Epithelial cell of esophagus (primary cell): ENCODE measurements at places on chromosomes 6 and 20.

- DNase-seq, result peak; percentile 88
Observed at GRCh38 chr6:3585320-3585935, 128.6 kb upstream of the SLC22A23 start.

GRCh38 chr6:19772891-19773290 is 64.3 kb upstream of the ID4 start:
- no peak for DNase-seq

- DNase-seq, result no peak
Observed at GRCh38 chr20:13936781-13937576, 53.4 kb downstream of the SEL1L2 start.

DNA sequence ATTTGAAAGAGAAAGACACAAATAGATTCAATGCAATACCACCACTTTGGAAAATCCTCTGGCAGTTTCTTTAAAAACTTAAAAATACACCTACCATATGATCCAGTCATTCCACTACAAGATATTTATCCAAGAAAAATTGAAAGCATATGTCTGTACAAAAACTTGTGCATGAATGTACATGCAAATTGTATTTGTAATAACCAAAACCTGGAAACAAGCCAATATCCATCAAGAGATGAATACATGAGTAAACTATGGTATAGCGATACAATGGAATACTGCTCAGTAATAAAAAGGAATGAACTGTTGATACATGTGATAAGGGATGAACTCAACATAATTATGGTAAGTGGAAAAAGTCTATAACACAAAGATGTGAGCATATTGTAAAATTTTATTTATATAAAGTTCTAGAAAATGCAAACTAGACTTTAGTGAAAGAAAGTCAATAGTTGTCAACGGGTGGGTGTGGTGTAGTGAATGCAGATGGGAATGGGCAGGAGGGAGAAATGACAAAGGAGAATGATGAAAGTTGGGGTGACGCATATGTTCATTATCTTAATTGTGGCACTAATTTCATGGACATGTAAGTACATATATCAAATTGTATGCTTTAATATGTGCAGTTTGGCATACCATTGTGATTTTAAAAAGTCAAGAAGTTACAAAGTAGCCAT is 347.5 kb downstream of the SAMD5 start:
- peak; percentile 72 for DNase-seq

DNA sequence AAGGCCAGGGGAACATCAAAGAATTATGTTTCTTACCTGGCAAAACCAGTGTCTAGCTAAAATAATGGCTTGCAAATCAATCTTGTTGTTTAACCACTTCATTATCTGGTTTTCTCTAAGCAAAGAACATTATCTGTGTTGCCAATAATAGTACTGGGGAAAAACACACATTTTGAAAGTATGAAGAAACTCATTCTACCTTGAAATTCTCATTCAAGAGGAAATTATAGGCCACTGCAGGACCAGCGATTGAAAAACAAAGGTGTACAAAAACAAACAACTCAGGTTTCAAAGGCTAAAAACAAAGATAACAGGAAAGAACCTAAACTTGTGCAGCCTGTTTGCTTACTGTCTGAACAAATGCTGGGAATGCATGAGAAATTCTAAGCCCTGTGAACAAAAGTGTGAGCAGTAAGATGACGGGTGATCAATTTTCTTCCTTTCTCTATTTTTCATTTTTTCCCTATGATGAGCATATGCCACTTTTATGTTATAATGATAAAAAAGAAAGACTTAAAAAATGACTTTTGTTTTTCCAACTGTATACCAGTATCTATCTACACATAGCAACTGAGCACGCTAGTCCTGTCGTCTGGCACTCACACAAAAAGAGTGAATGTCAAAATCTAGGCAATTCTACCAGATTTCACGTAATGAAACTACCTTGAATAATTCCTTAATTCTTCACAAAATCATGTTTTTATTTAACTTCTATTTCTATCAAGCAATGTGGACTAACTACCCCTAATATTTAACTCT is 117.9 kb downstream of the SGK1 start:
- peak; percentile 20 for DNase-seq

- DNase-seq, result no peak
Observed at GRCh38 chr6:65787787-65788186, 80.8 kb upstream of the EYS start.

GRCh38 chr6:16372029-16372776 is 133.8 kb downstream of the GMPR start:
- DNase-seq, result no peak

DNA sequence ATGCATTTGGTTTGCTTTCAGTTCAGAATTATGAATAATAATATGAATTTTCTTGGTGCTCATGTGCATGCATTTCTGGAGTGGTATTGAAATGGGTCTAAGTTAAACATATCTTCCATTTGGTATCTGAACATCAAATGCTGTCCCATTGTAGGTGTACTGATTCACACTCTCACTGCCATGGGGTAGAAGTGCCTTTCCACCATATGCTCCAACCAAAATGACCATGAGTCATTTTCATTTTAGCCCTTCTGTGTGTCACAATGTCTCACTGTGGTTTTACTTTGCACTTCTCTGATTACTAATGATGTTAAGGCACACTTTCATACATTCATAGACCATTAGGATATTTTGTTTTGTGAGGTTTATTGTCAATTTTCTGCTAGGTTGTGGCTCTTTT is 211.9 kb downstream of the HAO1 start:
- DNase-seq, result peak; percentile 80

DNA sequence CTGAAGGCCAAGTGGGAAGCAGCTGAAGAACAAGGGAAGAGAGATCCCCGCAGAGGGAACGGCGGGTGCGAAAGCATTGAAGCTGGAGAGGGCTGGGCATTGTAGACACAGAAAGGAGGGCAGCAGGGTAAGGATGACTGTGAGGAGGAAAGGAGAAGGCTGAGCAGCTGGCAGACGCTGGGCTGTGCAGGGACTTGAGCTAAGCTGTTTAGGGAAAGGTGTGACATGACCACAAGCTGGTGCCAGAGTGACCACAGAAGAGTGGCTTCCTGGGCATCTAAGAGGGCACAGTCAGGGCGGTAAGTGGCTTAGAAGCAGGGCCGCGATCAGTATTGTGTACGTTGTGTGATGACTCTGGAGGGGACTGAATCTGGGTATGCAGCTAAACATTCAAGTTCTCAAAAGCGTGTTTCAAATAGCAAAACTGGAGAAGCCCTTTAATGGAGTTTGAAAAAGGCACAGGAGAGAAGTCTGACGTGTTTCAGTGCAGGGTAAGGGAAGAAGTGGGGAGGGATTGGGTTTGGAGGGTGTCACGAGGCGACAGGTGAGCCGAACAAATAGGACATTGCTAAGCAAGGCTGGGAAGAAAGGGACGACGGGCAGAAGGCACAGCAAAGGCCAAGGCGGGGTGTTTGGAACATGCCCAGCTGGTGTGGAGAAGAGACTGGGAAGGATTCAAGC is 46.1 kb upstream of the ARFGEF2 start:
- DNase-seq, result no peak

DNA sequence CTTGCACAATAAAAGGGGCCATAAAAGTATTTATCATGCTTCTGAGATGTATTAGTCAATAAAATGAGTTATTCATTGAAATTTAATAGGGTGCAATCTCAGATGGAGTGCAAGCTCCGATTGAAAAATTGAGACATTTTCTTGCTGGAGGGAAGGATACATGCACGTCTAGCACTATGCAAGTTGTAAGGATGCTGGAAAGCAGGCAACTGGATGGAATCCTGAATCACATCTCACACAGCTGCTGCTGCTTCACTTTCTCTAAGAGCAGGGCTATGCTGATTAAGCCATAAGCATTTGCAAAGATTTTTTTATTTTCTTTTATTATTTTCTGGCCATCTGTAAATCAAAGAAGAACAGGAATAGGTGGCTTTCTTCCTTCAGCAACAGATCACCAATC is 308.8 kb upstream of the EPHA7 start:
- no peak for DNase-seq

DNA sequence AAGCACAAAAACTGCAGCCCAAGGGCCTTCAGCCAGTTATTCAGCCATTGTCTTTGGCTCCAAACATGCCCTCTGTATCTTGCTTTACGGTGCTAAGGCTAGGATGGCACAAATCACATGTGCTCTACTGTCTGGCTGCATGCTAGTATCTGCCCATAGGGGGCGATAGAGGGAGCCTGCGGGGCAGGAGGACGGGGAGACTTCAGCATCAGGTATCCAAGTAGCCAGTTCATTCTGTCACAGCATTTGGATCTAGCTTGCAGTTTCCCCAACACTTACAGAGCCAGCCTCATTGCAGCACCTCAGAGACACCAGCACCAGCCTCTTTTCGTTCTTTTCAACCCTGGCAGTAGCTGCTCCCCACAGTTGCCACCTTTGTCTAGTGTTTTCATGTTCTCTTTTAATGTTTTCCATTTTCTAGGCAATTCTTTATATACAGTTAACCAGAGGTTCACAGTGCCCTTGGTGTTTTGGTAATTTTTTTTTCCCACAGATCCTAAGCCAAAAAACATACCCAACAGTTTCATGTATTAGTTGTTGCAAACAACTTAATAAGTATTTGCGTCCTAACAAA is 705.9 kb downstream of the PTPRT start:
- DNase-seq, result no peak

DNA sequence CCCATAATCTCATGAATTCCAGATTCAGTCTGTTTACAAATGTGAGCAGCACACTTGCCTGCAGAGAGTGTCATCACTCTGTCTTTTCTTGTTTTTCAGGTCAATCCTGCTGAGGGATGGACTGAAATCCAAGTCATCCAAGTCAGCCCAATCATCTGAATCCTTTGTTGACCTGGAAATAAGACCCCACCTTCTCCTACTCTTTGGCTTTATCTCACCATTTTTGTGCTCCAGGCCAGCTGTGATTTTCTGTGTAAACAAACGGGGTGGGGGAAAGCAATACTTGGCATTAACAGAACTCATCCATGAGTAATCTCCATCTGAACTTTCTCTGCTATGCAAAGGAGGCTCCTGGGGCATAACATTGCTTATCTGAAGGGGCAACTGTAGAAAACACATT is 16.9 kb upstream of the GSTA4 start:
- DNase-seq, result peak; percentile 88

DNA sequence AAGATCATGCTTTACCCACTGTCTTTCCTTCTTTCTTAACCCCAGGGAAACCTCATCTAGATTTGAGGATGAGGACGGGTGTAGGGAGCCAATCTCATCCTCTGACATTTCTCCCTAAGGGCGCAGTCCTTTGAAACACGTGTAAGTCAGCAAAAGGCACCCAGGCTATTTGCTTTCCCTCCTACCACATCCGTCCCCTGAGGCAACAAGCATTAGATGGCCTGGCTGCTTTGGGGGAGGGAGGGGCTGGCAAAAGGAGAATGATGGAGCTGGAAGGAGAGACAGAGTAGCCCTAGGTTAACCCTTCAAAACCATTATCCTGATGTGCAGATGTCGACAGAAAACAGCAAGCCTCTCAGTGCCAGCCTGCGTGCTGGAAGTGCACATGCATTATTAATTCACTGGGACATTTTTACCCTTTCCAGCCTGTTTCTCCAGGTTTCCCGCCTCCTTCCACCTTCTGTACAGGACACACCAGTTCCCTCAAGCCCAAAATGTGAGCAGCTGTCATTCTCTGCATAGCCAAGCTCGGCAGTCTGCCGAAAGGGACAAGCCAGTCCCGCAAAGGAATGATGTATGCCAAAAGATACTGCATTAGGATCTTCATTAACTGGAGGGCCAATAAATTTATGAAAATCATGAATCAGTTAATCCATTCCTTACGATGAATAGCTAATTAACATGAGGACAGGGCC is 547.2 kb downstream of the CD83 start:
- peak; percentile 61 for DNase-seq

DNA sequence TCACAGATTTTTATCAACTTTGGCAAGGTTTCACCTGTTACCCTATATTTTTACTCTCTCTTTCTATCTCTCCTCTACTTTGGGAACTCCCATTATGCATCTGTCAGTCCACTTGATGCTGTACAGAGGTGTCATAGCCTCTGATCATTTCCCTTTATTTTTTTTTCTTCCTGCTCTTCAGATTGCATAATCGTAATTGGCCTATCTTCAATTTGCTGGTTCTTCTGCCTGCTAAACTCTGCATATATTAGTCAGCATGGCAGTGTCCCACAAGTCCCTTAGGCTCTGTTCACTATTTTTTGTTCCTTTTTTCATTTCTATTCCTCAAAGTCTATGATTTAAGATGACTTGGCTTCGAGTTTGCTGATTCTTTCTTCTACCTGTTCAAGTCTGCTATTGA is 44.7 kb upstream of the MICB start:
- peak; percentile 53 for DNase-seq

DNA sequence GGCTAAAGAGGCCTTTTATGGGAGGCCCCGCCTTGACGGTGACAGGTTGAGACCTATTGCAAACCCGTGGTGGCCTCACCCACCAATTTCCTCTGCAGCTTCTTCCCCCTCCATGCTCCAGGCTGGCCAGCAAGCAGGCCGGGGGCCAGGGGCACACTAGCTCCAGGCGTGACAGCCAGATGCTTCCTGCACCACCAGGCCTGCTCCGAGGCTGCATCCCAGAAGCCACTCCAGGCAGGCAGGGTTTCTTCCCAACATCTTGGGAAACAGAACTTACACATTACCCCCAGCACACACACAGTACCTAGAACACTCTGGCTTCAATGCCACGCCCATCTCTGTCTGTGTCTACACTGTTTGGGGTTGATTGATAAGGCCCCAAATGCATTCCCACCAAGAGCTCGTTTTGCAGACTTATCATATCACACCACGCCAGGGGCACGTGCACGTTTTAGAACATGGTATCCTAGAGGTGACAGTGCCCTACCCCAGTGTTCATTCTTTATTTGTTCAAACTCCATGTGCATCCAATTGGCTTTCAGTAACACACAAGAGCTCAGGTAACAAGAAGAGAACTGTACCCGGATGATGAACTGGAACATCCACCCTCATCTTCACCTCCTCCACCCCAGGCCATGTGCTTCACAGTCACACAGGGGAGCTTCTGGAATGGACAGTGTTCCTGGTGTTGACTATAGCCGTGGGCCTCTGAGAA is 221.4 kb upstream of the RREB1 start:
- no peak for DNase-seq

GRCh38 chr6:138716971-138717665 is 56.5 kb upstream of the CCDC28A start:
- no peak for DNase-seq

- peak; percentile 80 for DNase-seq
Observed at GRCh38 chr20:56359212-56360132, 698 bp downstream of the FAM210B start.

GRCh38 chr6:138656364-138657064 is 117.1 kb upstream of the CCDC28A start:
- DNase-seq, result no peak
